SK-N-SH (cell line): ENCODE measurements at places on chromosomes 7 and 10. TPM values are rescaled to one million over a fixed set of nuclear protein-coding genes. Genes with fewer than 3 reads are reported as not detected.
A peak's percentile ranks its signal among the peaks of the same experiment; 100 is the strongest.

DNA sequence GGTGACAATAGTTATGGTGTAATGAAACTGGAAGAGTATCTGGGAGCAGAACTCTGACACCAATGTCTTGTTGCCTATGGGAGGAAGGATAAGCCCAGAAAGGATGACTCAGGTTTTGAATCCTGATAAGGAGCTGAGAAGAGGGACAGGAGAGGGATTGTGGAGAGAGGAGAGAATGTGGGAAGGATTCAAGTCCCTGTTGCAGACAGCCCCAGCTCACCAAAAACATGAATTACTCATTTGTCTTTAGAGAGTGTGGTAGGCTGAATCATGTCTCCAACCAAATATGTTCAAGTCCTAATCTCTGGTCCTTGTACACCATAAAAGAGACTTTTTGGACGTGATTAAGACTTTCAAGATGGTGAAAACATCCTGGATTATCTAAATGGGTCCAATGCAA is 206.9 kb upstream of the PHYHIPL start:
- no peaks in the 10 kb centered on the region; the same call in 1 of the 2 replicates for H3K27me3 ChIP-seq
- H3K4me1 ChIP-seq = no peaks in the 10 kb centered on the region
- no peak for DNase-seq
- peak overlapping the region; percentile 99 for H3K27ac ChIP-seq
- H3K36me3 ChIP-seq = no peaks in the 10 kb centered on the region

DNA sequence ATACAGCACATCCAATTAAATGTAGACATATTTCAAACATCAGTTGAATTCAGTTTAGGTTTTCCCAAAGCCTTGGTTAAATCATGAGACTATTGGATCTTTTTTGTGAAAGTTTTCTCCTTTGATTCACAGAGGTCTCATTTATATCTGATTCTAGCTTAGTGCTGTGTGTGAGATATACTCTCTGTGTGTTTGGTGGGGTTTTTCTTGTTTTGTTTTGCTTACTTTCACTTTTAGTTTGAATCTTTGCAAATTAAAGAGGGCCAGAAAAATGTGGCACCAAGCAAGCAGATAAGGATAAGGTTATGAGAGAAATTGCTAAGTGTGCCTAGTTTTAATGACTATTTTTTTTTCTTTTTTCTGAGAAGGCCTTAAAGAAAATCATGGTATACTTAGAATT is 12.6 kb upstream of the OR6B1 start:
- no peak overlapping the region for H3K27ac ChIP-seq
- no peak overlapping the region for H3K4me3 ChIP-seq
- no peaks in the 10 kb centered on the region; the same call in none of the 2 replicates for H3K4me1 ChIP-seq
- H3K27me3 ChIP-seq = no peaks in the 10 kb centered on the region; the same call in 1 of the 2 replicates

Gene ENTPD1
- 0.02 TPM in 2 replicates for polyA plus RNA-seq

DNA sequence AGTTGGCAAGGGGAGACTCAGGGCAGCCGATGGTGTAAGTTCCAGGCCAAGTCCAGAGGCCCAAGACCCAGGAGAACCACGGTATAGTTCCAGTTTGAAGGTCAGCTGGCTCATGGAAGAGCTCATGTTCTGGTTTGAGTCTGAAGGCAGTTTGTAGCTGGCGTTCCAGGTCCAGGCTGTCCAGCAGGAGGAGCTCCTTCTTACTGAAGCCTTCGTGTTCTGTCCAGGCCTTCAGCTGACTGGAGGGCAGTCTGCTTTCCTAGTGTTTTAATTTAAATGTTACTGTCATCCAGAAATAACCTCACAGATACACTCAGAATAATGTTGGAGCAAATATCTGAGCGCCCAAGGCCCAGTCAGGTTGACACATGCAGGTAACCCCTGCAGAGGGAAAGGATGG is 4.2 kb downstream of the SUN1 start:
- no peak overlapping the region for H3K27ac ChIP-seq
- H3K36me3 ChIP-seq = peaks cover 33% of the 10 kb centered on the region
- no peaks in the 10 kb centered on the region for H3K27me3 ChIP-seq
- H3K4me1 ChIP-seq = peaks cover 10% of the 10 kb centered on the region; the same call in 1 of the 2 replicates

DNA sequence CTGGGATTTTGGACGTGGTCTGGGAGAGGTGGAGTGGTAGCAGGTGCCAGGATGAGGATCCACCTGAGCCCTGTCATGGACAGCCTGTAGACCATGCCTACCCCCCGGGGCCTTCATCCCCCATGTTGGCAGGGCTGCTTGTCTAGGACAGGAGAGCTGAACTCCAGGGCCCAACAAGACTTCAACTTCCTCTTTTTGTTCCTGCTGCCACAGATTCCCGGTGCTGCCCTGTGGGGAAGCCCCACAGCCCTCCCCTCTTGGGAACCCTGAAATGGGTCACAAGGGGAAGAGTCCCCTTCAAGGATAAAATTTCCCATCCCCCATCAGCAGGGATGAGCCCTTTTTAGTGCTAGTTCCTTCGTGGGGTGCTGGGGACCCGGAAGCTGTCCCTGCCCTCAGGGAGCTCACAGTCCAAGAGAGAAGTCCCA is 1.3 kb upstream of the CUEDC2 start:
- DNase-seq = no peak
- no peaks in the 10 kb centered on the region for H3K4me1 ChIP-seq
- no peak overlapping the region for H3K4me3 ChIP-seq

DNA sequence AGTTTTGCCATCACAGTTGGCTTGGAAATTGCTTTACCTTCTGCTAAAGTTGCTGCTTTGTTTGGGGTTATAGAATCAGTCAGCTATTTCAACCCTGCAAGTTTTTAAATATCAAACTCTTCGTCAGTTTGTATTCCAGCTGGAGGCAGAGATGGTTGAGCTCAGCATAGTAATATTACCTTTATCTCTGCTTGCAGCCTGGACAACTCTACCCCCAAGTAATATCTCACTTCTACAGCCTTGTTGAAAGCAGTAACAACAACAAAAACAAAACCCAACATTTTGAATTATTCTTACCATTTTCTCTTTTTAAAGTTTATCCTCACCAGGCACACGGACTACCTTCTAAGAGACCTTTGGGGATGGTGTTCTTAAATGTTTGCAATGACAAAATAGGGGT is 239.1 kb upstream of the PHF14 start:
- no peaks in the 10 kb centered on the region for H3K27me3 ChIP-seq
- no peak overlapping the region for H3K27ac ChIP-seq
- no peaks in the 10 kb centered on the region for H3K36me3 ChIP-seq
- no peak overlapping the region for H3K4me3 ChIP-seq

GRCh38 chr10:77919713-77920108 is 6.8 kb downstream of the DLG5 start:
- peaks cover 30% of the 10 kb centered on the region for H3K4me1 ChIP-seq
- no peak overlapping the region for H3K4me3 ChIP-seq
- no peaks in the 10 kb centered on the region for H3K36me3 ChIP-seq
- H3K27me3 ChIP-seq = no peaks in the 10 kb centered on the region
- H3K27ac ChIP-seq = peak overlapping the region; percentile 43
- DNase-seq = no peak

Gene KIF11
- 3.8 and 4.0 TPM in 2 replicates for polyA plus RNA-seq

GRCh38 chr10:37930423-37930822 is 46.0 kb downstream of the ZNF25 start:
- no peaks in the 10 kb centered on the region for H3K4me1 ChIP-seq
- DNase-seq = no peak
- no peak overlapping the region for H3K27ac ChIP-seq

DNA sequence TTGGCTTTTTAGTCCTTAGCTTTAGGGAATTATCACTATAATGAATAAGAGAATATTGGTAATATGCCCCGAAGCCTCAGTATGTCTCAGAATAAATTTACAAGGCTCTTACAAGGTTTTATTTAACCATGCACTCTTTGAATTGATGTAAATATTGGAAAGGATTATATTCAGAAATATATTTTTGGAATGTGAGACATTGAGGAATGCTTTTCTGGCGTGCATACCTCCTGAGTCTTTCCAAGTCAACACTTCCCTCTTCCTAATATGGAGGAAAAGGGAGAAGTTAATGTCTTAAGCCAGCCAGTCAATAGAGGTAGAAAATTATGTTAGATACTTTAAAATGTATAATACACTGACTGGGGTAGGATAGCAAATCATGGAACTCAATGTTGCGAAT is 1.2 kb upstream of the OR2F1 start:
- no peak for DNase-seq
- H3K27me3 ChIP-seq = peaks cover 12% of the 10 kb centered on the region; the same call in 1 of the 2 replicates
- no peaks in the 10 kb centered on the region for H3K36me3 ChIP-seq
- H3K4me3 ChIP-seq = no peak overlapping the region
- no peak overlapping the region for H3K27ac ChIP-seq
- H3K4me1 ChIP-seq = no peaks in the 10 kb centered on the region

Gene C7orf57
- 0.41 and 0.71 TPM in 2 replicates for polyA plus RNA-seq

Gene HECTD2
- 4.1 and 5.7 TPM in 2 replicates for polyA plus RNA-seq

DNA sequence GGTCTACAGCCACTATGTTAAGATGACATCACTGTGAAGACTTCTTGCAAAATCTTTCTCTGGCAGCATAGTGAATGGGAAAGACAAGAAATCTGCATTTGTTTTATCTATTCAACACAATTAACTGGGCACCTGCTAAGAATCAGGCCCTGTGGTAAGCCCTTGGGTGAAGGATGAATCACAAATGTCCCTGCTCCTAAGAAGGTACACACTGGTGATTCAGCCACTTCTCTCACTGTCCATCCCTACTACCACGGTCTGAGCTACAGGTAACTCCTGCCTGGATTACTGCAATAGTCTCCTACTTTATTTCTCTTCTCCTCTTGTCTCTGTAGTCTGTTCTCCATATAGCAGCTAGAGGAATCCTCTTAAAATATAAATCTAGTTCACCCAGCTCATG is 116.1 kb downstream of the HIBADH start:
- H3K4me3 ChIP-seq = no peak overlapping the region
- no peak overlapping the region for H3K27ac ChIP-seq
- no peak for DNase-seq

- no peaks in the 10 kb centered on the region for H3K4me1 ChIP-seq
- H3K27ac ChIP-seq = no peak overlapping the region
- DNase-seq = no peak
- H3K27me3 ChIP-seq = no peaks in the 10 kb centered on the region
- no peak overlapping the region for H3K4me3 ChIP-seq
These were observed 2.9 kb downstream of the AKR1D1 start for GRCh38 chr7:138079137-138079536.

DNA sequence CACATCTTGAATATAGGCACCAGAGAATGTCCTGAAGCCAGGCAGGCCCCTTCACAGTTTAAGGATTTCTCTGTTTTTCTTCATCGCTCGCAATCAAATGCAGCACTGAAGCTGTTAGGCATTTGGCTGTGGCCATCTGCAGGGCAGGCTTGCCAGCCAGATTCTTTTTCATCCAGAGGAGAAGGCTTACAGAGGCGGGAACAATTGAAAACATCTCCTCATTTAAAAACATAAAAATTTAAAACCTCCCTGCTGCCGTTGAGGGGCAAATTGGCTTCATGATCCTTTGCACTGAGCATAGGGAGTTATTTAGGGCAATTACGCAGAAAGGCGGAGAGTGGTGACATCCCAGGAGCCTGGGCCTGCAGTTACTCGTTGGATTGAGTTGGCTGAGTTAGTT is 500.0 kb downstream of the TYW1 start:
- H3K4me1 ChIP-seq = no peaks in the 10 kb centered on the region
- H3K36me3 ChIP-seq = no peaks in the 10 kb centered on the region
- no peak overlapping the region for H3K4me3 ChIP-seq
- H3K27me3 ChIP-seq = no peaks in the 10 kb centered on the region
- no peak overlapping the region for H3K27ac ChIP-seq
- no peak for DNase-seq

DNA sequence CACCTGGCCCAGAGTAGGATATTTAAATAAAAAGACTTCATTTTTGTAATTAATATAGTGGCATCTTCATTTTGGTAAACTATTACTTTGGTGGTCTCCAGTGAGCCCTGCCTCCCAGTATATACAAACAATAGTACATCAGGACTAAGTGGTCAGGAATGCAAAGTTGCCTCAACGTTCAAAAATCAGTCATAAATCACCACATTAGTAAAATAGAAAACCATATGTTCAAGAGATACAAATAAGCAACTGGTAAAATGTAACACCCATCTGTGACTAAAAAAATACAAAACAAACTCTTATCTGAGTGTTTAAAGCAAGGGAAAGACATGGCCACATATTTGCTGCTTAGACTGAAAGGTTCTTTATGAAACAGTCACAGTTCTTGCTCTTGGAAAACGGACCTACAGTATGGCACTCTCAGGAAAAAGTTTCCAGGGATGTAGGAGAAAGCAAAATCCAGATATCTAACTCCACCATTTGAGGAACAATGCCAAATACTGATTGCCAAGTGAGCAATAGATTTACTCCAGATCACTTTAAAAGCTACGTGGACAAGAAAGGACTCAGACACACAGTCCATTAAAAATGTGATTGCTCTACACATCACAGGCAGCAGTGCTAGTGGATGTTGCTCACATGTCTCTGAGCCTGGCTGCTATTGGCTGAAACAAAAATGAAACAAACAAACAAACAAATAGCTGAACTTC is 15.1 kb upstream of the RHOBTB1 start:
- H3K27ac ChIP-seq = peak overlapping the region; percentile 92
- H3K4me1 ChIP-seq = peaks cover 37% of the 10 kb centered on the region
- no peaks in the 10 kb centered on the region for H3K36me3 ChIP-seq
- no peak overlapping the region for H3K4me3 ChIP-seq
- DNase-seq = no peak

DNA sequence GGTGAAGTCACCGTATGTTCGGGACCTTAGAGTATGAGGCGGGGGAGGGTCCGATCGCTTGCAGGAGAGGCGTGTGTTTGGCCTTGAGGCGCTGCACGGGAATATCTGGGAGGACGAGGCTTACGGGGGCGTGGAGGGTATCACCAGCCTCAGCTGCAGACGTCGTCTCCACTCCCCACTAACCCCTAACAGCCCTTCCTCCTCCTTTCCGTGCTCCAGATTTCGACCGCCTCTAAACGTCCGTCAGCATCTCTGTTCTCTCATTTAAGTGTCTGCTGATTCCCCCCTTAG is 23.5 kb upstream of the ZNF12 start:
- H3K36me3 ChIP-seq = peaks cover 32% of the 10 kb centered on the region
- H3K27ac ChIP-seq = peak overlapping the region; percentile 83; the same call in 1 of the 2 replicates
- peaks cover 5% of the 10 kb centered on the region; the same call in 1 of the 2 replicates for H3K4me1 ChIP-seq
- peak overlapping the region; percentile 80 for H3K4me3 ChIP-seq

Gene CCDC172
- polyA plus RNA-seq = not detected in 2 replicates

Gene RPA3
- polyA plus RNA-seq = 31.3 and 39.0 TPM in 2 replicates

- peaks cover 2% of the 10 kb centered on the region; the same call in 1 of the 2 replicates for H3K4me1 ChIP-seq
- DNase-seq = no peak
- H3K4me3 ChIP-seq = no peak overlapping the region
- no peaks in the 10 kb centered on the region for H3K36me3 ChIP-seq
- no peak overlapping the region for H3K27ac ChIP-seq
These were observed 42.7 kb downstream of the PLAU start for GRCh38 chr10:73953665-73954064.

- no peaks in the 10 kb centered on the region for H3K4me1 ChIP-seq
- DNase-seq = no peak
- no peaks in the 10 kb centered on the region for H3K27me3 ChIP-seq
These were observed 17.7 kb downstream of the ACSM6 start for GRCh38 chr10:95211606-95212279.

Gene FGFR2
- polyA plus RNA-seq = 0.02 TPM in 1 of 2 replicates, not detected in the other

Gene CTAGE8
- polyA plus RNA-seq = not detected in 2 replicates

Gene MPLKIP
- 48.4 and 64.0 TPM in 2 replicates for polyA plus RNA-seq
